ENCODE measurements at places on chromosomes 7 and 10.

DNA sequence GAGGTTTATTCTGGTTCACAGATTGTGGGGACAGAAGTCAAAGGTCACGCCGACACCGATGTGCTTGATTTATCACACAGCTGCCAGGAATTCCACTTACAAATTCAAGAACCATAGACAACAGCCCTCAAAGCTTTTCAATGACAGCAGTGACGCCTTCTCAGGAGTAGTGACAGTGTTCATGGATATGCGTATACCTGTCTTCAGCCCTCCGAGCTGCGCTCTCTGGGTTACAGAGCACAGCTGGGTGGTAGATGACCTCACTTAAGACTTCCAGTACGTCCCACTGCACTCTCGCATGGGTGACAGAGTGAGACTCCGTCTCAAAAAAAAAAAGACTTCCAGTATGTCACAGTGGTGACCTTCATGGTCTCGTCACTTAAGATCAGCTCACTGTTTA, 108.5 kb downstream of the TCERG1L start:
- no peak for DNase-seq

GRCh38 chr7:94295850-94296249, 98.8 kb upstream of the COL1A2 start:
- no peak for DNase-seq

DNA sequence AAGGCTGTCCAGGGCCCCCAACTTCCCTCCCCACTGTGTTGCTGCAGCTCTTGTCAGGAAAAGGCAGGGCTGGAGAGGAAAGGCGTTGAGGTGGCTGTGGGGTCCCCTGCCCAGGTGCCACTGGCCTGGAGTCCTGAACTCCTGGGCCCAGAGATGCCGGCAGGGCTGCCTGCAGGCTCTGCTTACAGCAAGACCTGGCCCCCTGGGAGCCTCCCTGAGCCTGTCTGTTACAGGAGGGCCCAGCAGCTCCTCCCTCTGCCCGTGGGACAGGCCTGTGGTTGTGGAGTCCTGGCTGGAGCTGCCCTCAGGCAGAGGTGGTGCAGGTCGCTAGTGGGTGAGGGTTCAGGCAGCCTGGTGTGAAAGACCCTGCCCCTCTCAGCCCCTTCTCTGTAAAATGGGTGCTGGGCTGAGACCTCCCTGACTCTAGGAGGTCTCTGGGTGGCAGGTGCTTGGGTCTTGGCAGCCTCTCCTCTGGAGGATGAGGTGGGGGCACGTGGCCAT, 9.9 kb downstream of the ANTXRL start:
- DNase-seq: no peak

DNA sequence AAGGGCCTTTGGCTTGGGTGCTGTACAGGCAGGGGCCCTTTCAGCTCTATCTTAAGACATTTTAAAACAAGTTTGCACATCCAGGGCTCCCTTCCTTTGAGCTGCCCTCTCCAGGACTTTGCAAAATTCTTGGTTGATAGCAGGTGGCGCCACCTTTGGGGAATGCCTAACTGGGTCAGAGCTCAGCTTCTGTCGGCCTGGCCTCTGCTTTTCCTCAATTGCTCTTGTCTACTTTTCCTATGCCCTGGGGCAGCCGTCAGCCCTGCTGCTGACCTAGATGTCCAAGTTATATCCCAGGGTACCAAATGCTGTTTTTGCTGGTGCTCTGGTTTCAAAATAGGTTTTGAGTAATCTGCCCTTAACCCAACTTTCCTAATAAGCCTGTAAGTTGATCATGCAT, 65.8 kb downstream of the APBB1IP start:
- no peak for DNase-seq

DNA sequence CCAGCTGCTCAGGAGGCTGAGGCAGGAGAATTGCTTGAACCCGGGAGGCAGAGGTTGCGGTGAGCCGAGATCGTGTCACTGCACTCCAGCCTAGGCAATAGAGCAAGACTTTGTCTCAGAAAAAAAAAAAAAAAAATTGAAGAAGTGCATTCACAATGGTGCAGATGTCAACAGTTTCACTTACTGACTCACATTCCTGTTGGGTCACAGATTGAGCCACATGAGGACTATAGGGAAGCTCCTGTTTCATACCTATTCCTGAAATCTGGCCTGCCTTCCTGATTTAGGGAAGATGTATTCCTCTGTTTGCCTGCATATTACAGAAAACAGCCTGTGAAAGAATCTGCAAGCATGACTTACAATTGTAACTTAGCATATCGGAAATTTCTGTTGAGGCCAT, 78.2 kb downstream of the AKR1C4 start:
- DNase-seq: no peak

- no peak for DNase-seq
Observed at GRCh38 chr7:12409097-12409711, 5.5 kb upstream of the VWDE start.

DNA sequence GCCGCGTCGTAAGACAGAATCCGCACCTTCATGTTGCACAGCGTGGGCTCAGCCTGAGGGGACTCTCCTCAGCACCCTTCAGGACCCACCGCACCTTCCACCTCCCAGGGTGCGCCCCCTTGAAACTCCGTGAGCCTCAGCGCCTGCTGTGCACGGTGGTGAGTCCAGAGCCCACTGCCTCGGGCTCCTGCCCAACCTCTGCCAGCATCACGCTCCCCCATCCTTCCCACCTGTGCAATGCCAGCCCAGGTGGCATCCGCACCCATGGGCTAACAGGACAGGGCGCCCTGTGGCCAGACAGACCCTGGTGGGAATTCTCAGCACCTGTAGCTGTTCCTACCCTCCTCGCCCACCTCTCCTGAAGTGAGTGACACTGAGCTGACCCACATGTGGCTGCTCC, 96.4 kb downstream of the DYNC2I1 start:
- no peak for DNase-seq

Measured in anterior cingulate cortex (tissue), 58 donors.